ENCODE measurements at places on chromosomes 4 and X.

DNA sequence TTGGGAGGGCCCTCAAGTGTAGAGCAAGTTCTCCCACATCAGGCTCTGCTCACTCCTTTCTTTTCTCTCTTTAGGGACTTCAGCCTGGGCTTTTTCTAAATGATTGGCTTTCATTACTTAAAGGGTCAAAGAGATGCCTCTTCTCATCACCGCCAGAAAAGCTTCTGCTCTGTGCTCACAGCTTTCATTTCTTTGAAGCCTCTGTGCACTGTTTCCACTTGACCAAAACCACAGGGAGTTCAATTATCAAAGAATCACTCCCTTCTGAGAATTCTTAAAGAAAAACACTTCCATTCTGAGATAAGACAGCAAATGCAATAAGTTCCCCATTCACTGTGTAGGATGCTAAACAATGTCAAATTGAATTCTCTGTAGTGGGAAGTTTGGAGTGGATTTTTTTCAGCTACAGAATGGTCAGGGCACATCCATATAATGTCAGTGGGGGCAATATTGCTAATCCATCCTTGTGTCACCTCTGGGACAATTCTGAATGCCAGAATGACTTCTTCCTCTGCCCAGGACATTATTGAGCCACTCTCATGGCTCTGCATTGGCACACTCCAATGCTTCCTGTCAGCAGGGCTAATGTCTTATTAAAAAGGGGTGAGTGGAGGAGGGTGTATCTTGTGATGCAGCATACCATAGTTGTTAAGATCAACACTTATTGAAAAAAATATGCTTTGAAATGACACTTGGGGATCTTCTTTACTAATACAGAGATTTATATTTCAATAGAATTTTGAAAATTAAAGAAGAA, 217.6 kb downstream of the SNCA start:
- no peak for DNase-seq

DNA sequence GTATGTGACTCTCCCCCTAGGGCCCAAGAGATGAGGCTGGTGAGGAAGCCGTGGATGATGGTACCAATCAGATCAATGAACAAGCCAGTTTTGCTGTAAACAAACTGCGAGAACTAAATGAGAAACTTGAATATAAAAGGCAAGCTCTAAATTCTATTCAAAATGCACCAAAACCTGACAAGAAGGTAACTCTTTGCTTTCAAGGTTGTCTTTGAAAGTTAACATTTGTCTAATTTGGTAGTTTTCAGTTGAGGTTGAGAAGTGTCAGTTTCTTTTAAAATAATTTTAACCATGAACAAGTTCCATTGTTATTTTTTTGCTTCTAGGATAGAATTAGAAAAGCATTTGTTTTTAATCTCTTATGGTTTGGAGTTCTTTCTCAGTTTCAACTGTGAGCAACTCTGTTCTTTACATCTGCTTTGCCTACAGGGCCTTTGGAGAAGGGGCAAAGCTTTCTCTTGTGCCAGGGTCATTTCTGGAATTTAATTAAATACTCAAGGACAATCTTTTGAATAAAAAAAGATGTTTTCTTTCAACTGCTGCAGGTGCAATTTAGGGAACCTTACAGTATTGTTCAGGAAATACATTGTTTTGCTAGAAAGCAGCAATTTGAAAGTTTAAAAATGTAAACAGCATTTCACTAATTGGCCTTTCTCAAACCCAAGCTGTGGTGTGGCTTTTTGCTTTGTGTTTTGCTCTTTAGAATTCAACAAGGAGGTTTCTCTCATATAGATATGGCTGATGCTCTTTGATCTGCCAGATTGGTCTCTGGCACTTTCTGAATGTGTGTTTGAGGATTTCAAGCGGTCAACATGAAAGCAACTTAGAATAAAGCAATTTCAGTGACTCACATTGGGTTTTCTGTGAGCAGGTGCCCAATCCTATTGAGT, 62.9 kb downstream of the LRP2BP start:
- no peak for DNase-seq

GRCh38 chrX:2614911-2615310, 76.2 kb upstream of the CD99 start:
- DNase-seq, result no peak

DNA sequence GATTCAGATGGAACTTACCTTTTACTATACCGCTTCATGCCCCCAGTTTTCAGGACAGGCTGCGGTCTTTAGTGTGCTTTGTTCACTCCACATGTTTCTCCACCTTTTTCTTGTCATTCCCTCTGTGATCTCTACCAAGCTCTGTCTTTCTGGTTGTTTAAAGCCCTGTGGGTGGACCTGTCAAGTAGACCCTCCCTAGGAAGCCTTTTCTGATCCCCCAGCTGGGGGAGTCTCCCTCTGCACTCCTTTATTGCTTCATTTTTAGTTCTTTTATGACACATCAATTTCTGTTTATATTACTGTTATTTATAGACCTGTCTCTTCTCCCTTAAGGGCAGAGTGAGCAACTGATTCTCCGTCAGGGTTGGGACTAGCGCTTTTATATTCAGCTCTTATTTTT, 150.2 kb downstream of the C4orf33 start:
- peak; percentile 31 for DNase-seq

DNA sequence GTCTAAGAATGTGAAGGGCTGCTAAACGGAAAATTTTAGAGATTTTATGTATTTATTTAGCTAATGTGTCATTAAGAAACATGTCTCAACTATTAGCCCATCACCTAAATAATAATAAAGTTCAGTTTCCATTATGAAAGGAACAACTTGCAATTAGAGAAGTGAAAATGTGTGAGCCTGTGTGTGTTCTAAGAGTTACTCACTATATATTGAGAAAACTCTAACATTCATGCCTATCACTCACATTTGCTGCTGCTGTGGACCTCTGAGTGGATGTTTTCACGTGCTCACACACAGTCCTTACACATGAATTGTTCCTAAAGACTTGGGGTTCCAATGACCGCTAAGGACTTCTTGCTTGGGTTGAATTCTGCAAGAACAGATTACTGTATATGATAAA, 364.0 kb downstream of the TMA16 start:
- DNase-seq, result no peak

GRCh38 chr4:110211007-110211769, 12.8 kb upstream of the ELOVL6 start:
- no peak for DNase-seq

DNA sequence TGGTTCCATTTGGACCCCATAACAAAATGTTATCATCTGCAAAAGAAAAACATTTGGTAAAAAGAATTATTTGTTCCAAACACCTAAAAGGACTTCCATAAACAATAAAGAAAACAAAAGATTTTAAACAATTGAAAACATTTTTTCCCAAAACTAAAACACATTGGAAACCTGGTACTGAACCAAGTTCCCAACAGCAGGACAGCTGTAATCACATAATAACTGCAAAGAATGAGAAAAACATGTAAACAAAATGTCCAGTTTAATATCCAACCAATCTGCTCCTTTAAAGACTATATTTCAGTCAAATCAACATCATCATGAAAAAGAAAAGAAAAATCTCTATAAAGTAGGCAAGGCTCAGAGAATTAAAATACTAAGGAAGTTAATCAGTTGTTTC, 36.3 kb downstream of the PRDM5 start:
- DNase-seq, result no peak

GRCh38 chrX:151030845-151031244, 47.7 kb downstream of the HMGB3 start:
- no peak for DNase-seq

- no peak for DNase-seq
Measured at GRCh38 chr4:86967073-86967472, 32.3 kb downstream of the AFF1 start.

DNA sequence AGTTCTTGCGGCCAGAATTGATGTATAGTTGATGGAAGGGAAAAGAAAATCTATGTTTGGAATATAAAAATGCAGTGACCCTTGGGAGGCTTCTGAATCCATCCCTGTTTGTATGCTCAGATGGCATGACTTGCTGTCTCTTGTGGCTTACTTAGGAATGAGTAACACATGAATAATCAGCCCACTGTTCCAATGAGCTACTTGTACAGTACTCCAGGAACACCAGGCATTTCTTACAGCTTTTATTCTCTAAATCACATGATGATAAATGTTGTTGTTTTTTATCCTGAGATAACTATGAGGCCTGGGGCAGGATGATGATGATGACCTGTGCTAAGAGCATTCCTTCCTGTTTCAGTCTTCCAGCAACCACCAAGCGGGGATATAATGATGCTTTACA, 18.9 kb downstream of the TMPRSS11E start:
- no peak for DNase-seq

DNA sequence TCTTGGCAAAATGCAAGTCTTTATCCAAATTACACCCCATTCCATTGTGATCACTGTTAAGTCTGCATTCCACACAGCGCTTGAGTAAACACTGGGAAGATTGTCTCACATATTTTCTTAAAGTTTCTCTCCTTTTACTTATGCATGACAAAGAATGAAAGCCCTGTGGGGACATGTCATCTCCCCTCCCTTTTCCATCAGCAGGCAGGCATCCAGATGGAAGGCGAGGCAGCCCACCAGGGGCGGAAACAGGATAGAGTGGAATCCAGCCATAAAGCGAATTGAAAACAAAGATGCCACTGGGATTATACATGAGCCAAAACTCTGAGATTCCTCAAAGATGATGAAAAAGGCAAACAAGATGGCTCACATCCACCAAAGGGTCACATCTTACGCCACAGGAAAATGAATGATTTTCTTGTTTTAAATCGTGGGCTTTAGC, 78.2 kb downstream of the AFAP1 start:
- no peak for DNase-seq

GRCh38 chr4:109990261-109991257, 77.9 kb downstream of the EGF start:
- no peak for DNase-seq

- DNase-seq, result no peak
Measured at GRCh38 chr4:111984169-111984819, 161.0 kb upstream of the FAM241A start.

DNA sequence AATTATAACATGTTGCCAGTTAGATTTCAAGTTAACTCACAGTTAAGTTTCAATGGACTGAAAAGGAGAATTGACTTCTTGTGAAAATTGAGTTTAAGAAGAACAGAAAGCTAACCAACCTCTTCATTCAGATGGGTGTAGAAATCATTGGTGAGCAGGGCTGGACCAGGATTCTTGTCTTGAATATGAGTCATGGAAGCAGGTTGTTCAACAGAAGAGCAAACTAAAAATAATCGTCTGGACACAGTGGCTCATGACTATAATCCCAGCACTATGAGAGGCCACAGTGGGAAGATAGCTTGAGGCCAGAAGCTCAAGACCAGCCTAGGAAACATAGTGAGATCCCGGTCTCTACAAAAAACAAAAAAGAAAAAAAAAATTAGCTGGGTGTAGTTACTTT, 98.2 kb downstream of the ARSJ start:
- DNase-seq, result no peak

GRCh38 chr4:148634476-148634875, 192.3 kb upstream of the NR3C2 start:
- no peak for DNase-seq

DNA sequence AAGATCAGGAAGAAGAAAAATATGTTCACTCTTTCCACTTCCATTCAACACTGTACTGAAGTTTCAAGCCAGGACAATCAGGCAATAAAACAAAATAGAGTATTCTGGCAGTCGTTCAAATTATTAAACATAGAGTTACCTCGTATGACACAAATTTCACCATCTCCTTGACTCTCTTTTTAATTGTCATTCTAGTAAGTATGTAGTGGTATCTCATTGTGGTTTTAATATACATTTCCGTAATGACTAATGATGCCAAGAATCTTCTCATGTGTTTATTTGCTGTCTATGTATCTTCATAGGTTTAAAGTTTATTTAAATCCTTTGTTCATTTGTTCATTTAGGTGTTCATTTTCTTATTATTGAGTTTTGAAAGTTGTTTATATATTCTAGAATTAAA, 352.2 kb downstream of the IDS start:
- DNase-seq, result no peak

GRCh38 chr4:181662383-181662782, 580.8 kb upstream of the TENM3 start:
- no peak for DNase-seq

GRCh38 chrX:55107911-55108310, 19.1 kb downstream of the PAGE2 start:
- no peak for DNase-seq

DNA sequence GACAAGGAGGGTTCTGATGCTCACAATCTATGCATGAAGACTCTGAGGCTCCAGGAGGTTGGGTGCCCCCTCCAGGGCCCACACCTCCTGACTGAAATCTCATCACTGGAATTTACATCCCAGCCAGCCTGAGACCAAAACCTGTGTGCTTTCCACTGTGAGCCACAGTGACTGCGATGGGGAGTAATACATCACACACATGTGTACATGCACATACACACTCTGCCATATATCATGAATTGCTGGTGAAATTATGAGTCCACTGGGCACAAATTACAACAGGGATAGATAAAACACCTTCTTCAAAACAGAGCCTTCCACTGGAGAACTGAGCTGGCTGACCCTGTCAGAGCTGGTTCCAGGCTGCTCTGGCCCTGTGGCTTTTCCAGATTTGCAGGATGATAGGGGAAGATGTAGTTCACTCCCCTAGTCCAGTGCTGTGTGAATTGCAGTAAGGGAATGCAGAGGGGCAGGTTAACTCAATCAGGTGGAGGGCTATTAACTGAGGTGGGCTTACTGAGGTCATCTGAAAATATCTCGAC, 35.8 kb upstream of the MSX1 start:
- no peak for DNase-seq

DNA sequence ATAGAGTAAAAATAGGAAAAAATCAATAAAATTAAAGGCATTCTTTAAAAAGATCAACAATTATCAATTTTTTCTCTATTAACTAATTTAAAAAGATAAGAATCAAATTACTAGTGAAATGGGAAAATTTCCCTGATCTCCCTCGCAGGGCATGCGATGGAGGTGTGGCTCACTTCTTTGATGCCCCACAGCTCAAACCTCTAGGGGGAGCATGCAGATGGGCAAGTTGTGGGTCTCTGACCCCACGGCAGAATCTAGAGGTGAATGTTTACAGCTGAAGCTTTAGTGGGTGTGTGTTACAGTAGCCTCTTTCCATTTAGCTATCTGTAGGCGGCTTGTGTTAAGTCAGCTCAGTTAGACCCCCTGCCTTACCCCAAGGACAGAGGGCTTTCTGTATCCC, 1348.8 kb downstream of the PCDH18 start:
- DNase-seq, result no peak

- no peak for DNase-seq
Measured at GRCh38 chr4:161920304-161921052, 243.3 kb downstream of the FSTL5 start.

DNA sequence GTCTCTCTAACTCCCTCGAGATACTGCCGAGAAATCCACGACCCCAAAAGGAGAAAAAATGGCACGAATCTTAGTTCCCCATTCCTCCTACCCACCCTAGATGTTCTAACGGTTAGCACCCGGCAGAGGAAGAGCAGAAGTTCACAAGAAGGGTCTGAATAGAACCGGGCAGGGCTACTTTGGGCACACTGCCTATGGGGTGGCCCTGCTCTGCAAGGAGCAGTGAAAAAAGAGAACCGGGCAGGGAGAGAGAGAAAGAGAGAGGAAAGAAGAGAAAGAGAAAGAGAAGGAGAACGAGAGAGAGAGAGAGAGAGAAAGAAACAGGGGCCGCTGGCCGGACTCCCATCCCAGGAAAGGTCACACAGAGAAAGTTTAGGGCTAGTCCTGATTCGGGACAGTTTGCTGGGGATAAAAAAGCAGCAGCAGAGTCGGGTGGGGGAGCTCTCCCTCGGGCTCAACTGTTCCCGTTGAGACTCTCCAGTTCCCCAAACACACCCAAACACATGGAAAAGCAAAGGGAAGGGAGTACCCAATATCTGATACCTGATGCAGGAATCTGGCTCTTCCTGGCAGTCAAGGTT, 468 bp downstream of the GLA start:
- DNase-seq, result no peak

GRCh38 chr4:3168029-3168428, 80.9 kb upstream of the MSANTD1 start:
- no peak for DNase-seq
